ENCODE measurements at places on chromosomes 4 and X. TPM values are rescaled to one million over a fixed set of nuclear protein-coding genes. Genes with fewer than 3 reads are reported as not detected.

SCRG1 gene
- not detected for total RNA-seq

DNA sequence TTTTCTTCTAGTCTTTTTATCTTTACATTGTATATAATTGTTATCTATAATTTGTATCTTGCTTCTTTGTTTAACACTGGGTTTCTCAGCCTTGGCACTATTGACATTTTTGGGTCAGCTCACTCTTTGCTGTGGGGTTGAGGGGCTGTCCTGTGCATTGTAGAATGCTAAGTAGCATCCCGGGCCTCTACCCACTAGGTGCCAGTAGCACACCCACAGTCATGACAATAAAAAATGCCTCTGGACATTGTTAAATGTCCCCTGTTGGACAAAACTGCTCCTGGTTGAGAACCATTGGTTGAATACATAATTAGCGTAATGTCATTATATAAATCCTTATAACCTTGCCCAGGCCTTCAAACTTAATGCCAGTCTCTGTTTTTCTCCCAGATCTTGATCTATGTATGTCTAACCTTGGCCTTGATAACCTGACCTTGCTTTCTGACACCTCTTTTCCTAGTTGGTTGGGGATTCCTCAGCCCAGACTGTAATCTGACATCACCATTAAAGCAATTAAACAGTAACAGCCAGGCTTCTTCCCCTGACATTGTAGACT is 46.1 kb downstream of the DCX start:
- no peak for DNase-seq
- no peaks in the 10 kb centered on the region for H3K4me1 ChIP-seq
- H3K36me3 ChIP-seq, result no peaks in the 10 kb centered on the region
- no peaks in the 10 kb centered on the region for H3K27me3 ChIP-seq
- no peak overlapping the region for H3K27ac ChIP-seq
- H3K4me3 ChIP-seq, result no peak overlapping the region

SPIN2A gene
- not detected for total RNA-seq

ERCC6L gene
- total RNA-seq, result 6.4 TPM

DNA sequence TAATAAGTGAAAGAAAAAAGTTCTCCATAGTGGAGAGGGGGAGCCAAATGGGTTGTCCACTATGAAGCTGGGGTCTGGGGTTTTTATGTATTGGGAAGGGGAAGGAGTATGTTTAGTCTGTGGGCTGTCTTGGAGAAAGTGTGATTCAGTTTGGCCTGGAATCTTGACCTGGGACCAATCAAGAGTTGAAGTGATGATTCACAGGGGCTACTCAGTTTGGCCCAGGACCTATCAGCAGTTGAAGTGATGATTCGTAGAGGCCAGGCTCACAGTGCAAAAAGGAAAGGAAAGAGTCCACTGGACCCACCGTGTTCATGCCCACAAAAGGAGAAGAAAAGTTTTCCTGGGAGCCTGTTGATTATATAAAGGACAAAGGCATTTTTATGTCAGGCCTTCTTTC is 47.3 kb upstream of the RAB9B start:
- no peak overlapping the region for H3K4me3 ChIP-seq
- no peaks in the 10 kb centered on the region for H3K36me3 ChIP-seq
- no peaks in the 10 kb centered on the region for H3K4me1 ChIP-seq
- no peaks in the 10 kb centered on the region for H3K27me3 ChIP-seq

TLR10 gene
- total RNA-seq, result not detected

DNA sequence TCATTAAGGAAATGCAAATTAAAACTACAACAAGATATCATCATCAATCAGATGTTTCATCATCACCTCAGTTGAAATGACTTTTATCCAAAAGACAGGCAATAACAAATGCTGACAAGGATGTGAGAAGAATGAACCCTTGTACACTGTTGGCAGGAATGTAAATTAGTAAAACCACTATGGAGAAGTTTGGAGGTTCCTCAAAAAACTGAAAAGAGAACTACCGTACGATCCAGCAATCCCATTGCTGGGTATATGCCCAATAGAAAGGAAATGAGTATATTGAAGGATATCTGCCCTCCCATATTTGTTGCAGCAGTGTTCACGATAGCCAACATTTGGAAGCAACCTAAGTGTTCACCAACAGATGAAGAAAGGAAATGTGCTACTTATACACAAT is 50.6 kb upstream of the STARD8 start:
- H3K27ac ChIP-seq, result no peak overlapping the region
- no peaks in the 10 kb centered on the region for H3K36me3 ChIP-seq
- H3K4me3 ChIP-seq, result no peak overlapping the region
- DNase-seq, result no peak

- H3K4me3 ChIP-seq, result no peak overlapping the region
- no peaks in the 10 kb centered on the region for H3K4me1 ChIP-seq
- H3K27ac ChIP-seq, result no peak overlapping the region
- DNase-seq, result no peak
These were observed 122.8 kb downstream of the SLC10A7 start for GRCh38 chr4:146398896-146399445.
